ENCODE measurements at places on chromosomes 5 and 9. TPM values are rescaled to one million over a fixed set of nuclear protein-coding genes. Genes with fewer than 3 reads are reported as not detected.

The IL17B gene
- not detected for total RNA-seq

The MED27 gene
- 35.9 TPM for total RNA-seq

The IFNA6 gene
- total RNA-seq = not detected

The HTR4 gene
- total RNA-seq = not detected

The SLC22A5 gene
- 40.1 TPM for total RNA-seq

The PCDHGA10 gene
- not detected for total RNA-seq

The ANKRD34B gene
- not detected for total RNA-seq

The SLC27A6 gene
- total RNA-seq = not detected

The SLC25A48 gene
- total RNA-seq = not detected

The SETX gene
- total RNA-seq = 20.1 TPM

The UGT3A2 gene
- not detected for total RNA-seq

The SHC3 gene
- 0.32 TPM for total RNA-seq

The GABRA1 gene
- not detected for total RNA-seq

The PCDHGB2 gene
- total RNA-seq = 0.13 TPM

The PRDM9 gene
- total RNA-seq = not detected

The PCDHA1 gene
- total RNA-seq = 0.15 TPM

The SRP19 gene
- 84.9 TPM for total RNA-seq

The AJM1 gene
- 4.7 TPM for total RNA-seq

The C9 gene
- total RNA-seq = not detected

The ST8SIA4 gene
- 0.58 TPM for total RNA-seq

The PGM5 gene
- total RNA-seq = not detected

The CCL21 gene
- total RNA-seq = not detected

The EIF4E1B gene
- total RNA-seq = not detected

The TMOD1 gene
- total RNA-seq = 2.4 TPM

Measured in A549 treated with GW870086 at 1 μM for 4 hours (cell line).